Esophagus mucosa (tissue), 1 donor: ENCODE measurements at places on chromosomes 7 and 10. TPM values are rescaled to one million over a fixed set of nuclear protein-coding genes. Genes with fewer than 3 reads are reported as not detected.
A peak's percentile ranks its signal among the peaks of the same experiment; 100 is the strongest.

GRCh38 chr7:105877736-105878135 lies 1.3 kb upstream of the ATXN7L1 start:
- ATAC-seq, result no peak

DNA sequence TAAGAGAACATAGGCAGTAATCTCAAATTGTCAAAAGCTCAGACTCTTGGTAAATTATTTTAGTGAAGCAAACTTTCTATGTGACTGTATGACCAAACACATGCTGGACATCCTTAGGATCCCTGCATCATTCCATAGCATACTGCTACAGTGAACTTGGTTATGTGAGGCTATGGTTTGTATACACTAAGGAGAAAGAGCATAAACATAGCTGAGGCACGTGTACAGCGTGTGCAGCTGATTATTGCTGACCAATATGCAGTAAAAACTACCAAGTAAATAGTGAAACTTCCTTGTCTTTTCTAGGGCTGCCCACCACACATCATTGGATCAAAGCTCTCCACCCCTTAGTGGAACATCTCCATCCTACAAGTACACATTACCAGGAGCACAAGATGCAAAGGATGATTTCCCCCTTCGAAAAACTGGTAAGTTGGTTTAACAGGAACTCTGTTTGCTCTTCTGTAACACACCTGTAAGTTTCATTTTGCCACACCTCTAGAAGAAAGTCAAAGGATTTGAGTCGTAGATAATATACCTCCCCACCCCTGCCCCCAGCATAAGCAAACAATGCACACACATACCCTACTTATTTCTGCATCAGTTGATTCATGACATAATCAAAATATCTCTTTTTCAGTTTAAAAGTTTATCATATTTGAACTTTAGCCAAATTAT lies 98.2 kb downstream of the HDAC9 start:
- ATAC-seq, result no peak

DNA sequence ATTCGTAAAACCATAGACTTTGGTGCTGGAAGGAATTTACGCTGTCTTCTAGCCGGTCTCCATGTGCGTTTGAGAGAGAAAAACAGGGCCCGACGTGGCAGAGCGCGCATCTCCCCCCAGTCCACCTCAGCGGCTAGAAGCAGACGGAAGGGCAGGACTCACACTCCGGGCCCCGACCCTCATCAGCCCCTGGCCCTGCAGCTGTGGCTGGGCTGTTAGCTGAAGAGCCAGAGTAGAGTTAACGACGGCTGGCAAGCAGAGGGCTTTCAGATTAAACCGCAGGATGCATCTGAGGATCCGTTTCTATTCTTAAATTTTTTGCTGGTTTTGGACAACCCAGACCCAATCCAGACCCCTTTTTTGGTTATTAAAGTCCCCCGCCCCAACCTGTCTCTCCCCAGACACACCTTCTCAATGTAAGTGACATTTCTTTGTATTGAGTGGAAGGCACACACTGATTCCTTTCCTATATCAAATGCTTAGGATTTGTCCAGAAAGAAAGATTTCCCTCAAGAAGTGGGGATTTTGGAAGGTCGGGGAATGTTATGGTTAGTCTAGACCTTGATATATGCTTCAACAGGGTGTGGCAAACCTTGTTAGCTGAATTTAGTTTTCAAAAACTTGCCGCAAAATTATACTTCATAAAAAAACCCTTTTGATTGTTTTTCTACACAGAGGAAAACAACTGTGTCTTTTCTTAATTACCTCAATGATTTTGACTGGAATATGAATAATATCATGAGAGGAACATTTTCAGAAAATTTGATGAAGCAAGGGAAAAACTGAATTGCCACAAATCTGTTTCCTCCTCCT lies 1.7 kb upstream of the TBX20 start:
- no peak for ATAC-seq

CPA1 gene
- total RNA-seq, result not detected

DNA sequence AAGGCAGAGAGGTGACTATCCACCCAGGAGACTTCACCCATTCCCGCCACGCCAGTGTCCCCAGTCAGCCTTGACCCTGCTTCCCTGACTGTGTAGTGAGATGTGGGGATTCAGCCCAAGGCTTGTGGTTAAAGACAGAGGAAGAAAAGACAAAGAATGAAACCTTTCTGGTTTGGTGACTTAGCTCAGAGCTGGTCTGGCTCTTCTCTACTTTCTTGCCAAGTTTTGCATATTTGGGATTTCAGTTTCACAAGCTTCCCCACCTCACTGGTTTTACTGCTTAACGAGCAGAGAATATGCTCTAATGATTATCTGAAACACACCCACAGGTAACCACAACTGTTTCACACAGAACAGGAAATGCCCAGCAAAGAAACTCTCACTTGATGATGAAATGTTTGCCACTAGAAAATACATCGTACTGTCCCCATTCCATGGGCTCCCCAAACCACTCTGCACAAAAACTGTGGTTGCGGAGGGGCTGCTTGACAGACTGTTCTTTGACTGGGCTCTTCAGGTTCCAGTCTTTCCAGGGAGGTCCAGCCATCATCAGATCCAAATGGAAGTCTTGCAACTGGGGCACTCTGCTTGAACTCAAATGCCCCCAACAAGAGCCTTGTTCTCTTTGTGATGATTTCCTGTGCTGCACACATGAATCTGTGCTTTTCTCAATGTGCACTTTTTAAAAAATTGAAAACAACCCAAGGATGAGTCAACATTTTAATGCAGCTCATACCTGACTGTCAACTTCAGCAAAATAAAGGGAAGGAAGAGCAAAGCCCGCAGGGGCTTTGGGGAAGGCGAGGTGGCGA lies 95.5 kb downstream of the CTBP2 start:
- ATAC-seq, result peak; percentile 87

GRCh38 chr10:35399414-35400009 lies 63.2 kb downstream of the CCNY start:
- ATAC-seq, result no peak

LRRC61 gene
- 9.6 TPM for total RNA-seq
